Stimulated activated CD8-positive, alpha-beta memory T cell treated with anti-CD3 and anti-CD28 coated beads, Interleukin-4, amount 100 ng/mL, for 24 hours (primary cell): ENCODE measurements at places on chromosomes 7 and 10.

DNA sequence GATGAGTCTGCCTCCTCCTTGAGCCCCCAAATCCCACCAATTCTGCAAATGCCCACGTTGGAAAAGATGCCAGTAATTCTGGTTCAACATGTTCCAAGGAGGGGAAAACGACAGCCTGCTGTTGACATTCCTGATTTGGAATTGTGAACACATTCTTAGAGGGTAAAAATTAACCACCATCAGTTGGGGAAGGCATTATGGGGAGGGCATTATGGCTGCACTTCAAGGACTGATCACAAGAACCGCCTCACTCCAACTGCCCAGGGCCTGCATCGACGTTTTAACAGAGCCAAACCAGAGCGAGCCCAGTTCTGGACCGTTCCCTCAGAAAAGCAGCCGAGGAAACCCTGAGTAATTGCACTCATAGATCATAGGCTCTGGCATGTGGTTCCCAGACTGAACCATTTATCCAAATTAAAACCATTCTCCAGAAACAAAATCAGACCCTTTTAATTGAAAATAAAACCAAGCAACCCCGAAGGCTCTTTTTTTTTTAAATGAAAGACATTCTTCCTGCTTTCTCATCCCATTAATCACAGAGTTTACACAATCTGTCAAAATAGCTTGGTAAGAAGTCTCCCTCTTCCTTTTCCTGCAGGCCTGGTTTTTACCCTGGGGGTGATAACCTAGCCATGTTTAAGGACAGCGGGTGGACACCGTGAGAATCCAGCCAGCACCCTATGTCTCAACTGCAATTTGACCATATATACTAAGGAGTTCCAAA is 8.0 kb downstream of the TNS3 start:
- DNase-seq, result no peak

DNA sequence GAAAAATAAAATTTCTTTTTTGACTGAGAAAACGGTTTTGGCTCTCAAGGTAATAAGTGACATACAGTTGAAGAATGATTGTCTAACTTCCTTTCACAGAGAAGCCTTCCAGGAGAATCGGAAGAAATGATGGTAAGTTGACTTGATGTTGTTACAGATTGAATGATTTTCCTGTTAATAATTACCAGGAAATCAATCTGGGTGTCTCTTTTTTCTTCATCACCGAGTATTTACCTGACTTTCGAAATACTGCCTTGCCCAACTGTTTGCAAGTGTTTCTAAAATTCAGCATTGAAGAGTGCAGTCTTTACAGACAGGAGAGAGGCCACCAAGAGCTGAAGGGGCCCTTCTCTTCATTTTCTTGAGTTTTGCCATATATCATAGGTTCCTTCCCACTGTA is 4.0 kb downstream of the ITIH2 start:
- no peak for DNase-seq

DNA sequence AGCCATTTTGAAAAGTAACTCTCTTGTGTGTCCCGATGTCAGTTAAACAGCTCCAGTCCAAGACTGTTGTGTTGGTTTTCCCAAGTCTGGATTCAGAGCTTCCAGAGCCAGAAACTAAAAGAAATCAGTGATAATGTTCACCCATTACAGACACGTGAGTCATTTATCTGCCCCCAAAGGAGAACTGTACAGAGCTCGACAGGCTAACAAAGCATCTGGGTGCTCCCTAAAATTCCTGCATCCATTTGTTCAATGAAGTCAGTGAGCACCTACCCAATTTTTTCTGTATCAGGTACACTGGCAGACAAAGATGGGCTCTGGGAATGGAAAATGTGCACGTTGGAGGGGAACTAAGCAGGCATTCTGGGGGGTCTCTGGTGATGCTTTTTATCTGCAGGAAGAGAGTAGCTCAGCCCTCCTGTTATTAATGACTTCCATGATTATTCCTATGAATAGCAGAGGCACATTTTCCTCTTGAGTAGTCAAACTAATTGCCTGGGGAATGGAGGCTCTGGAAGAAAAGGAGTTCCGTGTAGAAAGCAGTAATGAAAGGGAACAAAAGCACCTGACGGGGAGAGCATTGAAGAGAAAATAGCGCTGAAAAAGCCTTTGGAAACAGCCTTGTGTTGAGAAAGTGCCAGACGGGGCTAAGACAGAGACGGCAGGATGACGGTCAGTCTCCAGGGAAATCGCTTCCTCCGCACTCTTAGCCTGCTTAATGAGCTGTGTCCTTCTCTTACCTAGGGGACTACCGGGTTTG is 75.3 kb downstream of the GAD2 start:
- DNase-seq, result no peak

DNA sequence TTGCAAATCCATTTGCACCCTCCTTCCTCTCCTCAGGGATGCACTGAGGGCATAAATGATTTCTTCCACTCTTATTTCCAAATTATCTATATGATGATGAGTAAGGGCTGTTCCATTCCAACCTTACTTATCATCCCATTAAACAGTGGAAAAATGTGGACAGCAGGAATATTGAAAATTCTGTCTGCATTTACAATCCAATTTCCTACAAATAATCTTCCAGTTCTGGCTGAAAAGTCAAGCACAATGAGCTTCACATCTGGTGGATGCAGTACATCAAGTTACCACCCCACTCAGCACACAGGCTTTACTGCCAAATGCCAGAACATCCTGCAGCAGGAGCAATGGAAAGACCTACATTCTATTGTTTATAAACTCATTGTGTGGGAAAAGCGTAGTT is 345.0 kb upstream of the STEAP1 start:
- no peak for DNase-seq

- no peak for DNase-seq
These were observed 1047.4 kb upstream of the LRRN3 start for GRCh38 chr7:110043519-110043918.

GRCh38 chr7:24595671-24596418 is 22.6 kb downstream of the PALS2 start:
- DNase-seq, result no peak

GRCh38 chr7:101832205-101832631 is 14.8 kb downstream of the CUX1 start:
- no peak for DNase-seq

DNA sequence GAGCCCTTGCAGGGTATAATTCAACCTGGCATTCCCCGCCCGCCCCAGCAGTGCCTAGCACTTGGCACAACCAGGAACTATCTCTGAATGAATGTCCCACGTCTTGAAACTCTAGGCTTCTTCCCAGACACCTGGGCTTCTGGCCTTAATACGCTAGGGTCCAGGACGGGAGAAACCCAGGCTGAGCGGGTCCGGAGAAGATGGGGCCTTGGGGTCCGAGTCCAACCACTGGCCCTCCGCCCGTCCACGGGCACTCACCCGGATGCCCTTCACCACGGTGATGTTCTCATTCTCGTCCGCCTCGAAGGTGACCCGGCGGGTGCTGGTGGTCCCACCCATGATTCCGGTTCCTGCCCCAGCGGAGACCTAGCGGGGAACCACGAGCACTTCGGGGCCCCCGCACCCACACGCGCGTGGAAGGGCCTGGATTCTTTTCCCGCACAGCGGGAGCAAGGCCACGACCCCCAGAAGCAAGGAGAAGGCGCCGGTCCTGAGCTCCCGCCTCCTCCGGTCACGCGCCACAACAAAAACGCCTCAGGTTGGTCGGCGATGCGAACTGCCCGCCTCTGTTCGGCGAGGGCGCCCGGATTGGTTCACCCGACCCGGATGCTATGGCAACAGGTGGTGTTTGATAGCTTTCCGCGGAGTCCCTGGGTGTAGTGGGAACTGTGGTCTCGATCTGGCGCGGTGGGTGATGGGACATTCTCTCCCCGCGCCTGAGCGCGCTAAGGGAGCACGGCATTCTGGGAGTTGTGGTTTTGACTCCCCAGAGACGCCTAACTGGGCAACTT is at the start of gene CHCHD3:
Gene CHCHD3, minus strand, starts transcription at position 492 of the 791 bp plus-strand sequence. Its CDS starts 153 bp downstream, at position 339.
- peak; percentile 93 for DNase-seq

DNA sequence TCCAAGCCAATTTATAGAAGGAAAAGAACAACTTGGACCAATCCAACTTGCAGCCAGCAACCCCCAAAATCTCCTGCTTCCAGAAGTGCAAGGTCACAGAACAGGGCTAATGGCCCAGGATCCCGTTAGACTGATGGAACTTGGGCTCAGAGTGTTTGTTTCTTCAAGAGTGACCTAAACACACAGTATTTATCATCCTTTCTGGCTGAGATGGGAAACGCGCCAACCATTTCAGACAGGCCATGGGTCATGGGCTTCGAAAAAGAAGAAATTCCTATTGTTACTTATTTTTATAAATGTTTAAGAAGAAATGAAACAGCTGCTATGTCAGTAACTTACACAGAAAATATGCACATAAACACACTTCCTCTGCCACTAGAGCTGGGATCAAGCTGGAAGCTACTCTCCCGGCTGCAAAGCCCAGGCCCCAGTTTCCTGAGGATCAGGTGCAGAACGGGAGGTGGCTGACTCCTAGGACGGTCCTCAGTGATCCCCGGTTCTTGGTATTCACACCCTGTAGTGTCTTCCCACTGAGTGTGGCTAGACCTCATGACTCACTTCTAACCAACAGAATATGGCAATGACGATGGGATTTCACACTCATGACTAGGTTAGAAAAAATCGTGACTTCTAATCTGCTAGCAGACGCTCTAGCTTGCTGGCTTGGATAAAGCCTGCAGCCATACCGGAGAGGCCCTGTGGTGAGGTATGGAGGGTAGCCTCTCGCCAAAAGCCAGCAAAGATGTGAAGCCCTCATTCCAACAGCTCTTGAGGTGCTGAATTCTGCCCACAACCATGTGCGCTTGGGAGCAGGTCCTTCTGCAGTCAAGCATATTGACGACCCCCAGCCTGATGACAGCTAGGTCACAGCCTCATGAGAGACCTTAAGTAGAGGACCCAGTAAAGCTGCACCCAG is 60.2 kb downstream of the CHST15 start:
- DNase-seq, result no peak

DNA sequence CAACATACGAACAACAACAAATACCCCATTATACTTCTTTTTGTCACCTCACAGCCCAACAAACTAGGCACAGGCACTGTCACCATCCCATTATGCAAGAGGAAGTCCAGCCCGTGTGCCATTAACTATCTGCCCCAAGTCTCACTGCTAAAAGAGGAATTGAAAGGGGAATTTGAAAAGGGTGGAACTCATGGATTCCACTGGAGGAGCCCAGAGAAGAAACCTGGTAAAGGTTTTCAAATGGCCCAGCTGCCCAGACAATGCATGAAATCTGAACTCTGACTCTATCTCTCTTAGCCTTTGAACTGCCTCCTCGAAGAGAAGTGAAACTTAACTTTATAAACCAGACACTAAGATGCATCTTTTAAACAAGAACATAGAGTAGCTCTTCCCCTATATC is 130.0 kb downstream of the PLXNA4 start:
- no peak for DNase-seq

DNA sequence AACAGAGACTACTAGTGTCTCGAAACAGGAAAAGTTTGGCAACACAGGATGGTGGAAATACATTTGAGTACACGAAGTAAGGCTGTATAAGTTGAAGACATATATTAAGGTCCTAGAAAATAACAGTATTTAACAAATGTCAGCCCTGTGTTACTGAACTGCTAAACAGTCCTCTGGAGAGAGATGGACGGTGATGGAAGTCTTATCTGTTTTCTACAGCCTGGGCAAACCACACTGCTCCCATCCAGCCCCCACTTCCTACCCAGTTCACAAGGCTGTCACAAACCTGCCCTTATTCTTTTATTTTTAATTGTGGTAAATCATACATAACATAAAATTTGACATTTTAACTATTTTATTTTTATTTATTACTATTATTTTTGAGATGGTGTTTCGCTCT is 179.1 kb downstream of the DNAJC1 start:
- no peak for DNase-seq

- DNase-seq, result no peak
These were observed 5.4 kb downstream of the TNRC18 start for GRCh38 chr7:5418285-5418582.

GRCh38 chr7:42550706-42551470 is 313.9 kb upstream of the GLI3 start:
- DNase-seq, result no peak

DNA sequence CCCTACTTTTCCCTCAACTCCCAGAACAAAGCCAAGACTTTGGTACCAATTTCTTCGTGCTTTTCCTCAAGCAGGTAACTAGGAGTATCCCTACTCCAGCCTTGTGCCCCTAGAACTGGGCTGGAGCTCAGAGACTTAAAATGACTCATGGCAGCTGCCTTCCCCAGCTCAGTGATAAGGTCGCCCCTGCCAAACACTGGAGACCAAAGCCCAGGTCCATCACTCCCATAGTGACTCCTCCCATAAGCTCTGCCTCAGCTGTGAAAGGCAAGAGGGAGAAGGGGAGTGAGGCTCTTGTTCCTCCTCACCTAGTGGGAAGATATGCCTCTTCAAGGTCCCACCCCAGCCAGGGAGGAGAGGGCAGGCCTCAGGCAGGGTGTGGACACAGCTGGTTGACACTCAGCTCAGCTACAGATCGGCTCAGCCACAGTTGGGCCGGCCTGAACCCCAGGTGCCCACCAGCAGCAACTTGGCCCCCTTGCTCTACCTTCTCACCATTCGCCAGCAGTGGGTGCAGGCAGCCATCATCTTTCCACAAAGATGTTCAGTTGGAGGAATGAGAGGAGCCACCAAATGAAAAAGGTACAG is 13.8 kb upstream of the CYREN start:
- no peak for DNase-seq

- no peak for DNase-seq
These were observed 19.8 kb upstream of the HIPK2 start for GRCh38 chr7:139797607-139798006.

GRCh38 chr7:132239422-132239994 is 336.8 kb downstream of the PLXNA4 start:
- no peak for DNase-seq

DNA sequence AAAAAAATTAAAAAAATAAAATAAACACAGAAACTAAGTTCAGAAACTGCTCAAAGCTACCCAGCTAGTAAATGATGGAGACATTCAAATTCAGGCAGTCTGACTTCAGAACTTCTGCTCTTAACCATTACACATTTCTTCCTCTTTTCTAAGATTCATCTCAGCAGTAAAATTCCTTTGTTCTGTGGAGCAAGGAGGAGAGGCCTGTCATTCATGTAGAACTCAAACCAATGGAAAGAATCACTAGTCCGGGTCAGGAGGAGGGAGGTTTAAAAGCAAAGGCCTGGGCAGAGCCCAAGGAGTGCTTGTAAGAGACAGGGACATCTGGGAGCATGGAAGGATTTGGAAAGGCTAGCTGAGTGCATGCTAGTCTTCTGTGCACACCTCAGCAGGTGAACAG is 37.9 kb upstream of the DNAJB12 start:
- DNase-seq, result no peak

DNA sequence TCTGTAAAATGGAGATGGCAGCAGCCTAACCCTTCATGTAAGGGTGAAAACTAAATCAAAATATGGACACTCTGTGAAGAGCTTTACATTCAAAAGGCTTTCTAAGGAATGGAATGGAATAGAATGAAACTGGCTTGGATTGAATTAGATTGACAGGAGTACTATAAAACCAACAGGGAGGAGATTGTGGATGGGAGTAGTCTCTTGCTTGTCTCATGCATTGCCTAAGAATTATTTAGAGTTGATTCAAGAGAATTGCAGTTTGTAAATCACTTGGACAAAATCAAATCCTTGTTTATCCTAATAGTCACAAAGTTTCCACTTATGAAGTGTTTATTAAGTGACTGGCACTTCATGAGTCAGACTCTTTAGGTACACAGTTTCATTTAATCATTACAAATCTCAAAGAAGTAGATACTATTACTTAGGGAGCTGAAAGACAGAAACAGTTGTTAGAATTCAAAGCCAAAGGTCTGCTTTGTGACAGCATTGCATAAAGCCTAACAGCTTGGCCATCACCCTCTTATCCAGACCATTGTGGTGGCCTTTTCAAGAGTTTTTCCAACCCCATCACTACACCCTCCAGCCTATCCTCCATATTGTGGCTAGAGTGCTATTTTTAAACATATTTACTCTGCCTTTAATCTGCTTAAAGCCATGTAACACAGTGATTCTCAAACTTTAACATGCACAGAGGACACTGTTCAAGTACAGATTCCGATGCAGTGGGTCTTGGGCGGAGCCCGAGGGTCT is 91.9 kb upstream of the GHITM start:
- no peak for DNase-seq
